Karpas-422 (cell line): ENCODE measurements at places on chromosomes 6 and 20.
A peak's percentile ranks its signal among the peaks of the same experiment; 100 is the strongest.

DNA sequence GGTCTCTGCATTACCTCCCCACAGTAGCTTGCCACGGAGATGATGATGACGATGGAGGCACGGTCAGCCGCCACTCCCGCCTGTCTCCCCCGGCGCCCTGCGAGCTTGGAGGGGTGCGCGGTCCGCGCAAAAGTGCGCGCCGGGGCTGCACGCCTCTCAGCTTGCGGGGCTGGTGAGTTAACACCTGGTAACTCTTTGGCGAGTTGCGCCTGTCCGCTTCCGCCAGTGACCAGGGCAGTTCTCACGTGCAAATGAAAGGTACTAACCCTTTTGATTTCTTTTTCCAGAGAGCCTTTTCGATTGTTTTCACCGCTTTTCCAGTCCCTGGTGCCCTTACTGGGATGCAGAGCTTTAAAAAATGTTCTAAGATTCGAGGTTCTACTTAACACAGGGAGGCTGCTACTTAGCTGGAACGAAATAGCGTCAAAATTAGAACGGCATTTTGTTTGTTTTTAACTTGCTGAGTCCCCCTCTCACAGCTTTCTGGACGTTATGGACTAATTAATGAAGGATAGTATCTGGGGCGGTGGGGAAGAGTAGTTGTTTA is 6.2 kb downstream of the GRIK2 start:
- no peak for DNase-seq

- DNase-seq, result no peak
Observed at GRCh38 chr20:35901678-35902544, 52.4 kb downstream of the SCAND1 start.

DNA sequence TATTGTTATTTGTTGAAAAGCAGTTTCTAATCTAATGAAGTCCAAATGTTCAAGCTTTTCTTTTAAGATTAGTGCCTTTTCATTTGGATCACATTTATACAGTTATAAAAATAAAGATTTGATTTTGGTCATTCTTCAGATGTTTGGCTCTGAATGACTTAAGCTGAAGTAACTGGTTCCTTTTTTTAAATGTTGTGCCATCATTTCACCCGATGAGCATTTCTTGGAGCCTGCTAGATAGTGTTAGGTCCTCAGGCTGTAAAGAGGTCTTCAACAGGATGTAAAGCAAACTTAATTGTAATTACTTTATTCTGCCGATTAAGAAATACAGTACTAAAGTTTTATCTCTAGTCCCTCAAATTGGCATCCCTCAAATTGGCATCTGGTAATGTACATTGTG is 41.2 kb upstream of the ASIP start:
- no peak for DNase-seq

DNA sequence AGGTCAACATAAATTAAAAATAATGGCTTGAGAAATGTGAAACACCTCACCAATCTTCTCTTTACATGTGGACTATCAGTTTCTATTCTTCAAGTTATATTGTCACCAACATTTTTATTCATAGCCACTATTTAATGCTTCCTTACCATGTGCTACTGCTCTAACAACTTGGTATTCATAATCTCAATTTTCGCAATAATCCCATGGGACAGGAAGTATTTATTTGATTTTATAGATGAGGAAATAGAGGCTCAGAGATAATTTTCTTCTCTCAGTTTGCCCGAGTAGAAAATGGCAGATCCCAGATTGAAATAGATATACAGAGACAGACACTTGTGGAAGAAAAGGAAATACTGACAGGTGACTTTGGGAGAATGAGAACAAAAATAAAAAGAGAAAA is 66.6 kb downstream of the FAM83B start:
- no peak for DNase-seq

DNA sequence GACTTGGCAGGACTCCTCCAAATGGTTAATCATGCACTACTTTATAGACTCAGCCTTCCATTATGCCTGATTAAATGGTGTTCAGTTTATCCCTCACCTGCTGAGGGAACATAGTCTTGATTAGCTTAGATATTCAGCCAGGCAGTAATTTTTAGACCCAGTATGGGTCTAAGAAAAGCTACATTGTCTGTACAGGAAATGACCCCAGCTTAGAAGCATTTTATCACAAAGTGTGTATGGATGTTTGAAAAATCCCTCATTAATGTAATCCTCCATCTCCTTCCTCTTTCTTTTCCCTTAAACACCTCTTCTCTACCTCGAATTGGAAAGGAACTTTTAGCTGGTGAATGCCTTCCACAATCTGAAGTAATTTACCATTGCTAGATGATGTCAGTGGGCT is 252.2 kb upstream of the BMP2 start:
- DNase-seq, result no peak

GRCh38 chr6:147642458-147642857 is 134.0 kb downstream of the SAMD5 start:
- DNase-seq, result no peak

GRCh38 chr6:153957394-153957793 is 81.6 kb upstream of the OPRM1 start:
- no peak for DNase-seq

- no peak for DNase-seq
Observed at GRCh38 chr20:53916173-53916512, 154.3 kb downstream of the BCAS1 start.

GRCh38 chr6:113202852-113203714 is 654.1 kb upstream of the MARCKS start:
- DNase-seq, result no peak

DNA sequence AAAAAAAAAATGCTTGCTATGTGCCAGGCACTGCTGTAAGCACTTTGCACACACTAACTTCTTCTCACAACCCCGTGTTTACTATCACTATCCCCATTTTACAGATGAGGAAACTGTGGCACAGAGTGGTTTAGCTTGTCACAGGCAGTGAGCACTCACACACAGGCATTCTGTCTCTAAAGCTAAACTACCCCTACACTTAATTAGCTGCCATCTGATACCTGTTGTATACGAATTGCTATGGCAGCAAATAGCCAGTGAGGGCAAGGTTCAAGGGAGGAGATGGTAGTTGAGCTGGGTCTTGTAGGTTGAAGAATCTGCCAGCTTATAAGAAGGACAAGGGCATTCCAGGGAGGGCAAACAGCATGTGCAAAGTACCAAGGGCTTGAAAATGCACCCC is 5.2 kb downstream of the TNNC2 start:
- DNase-seq, result no peak

- DNase-seq, result no peak
Observed at GRCh38 chr20:31474758-31475427, at the start of the genes DEFB124 and REM1. DEFB124 (minus strand) TSS chr20:31475127; CDS start chr20:31473013, 2,114 bp downstream. REM1 (plus strand) TSS chr20:31475288; CDS start chr20:31476446, 1,158 bp downstream.

GRCh38 chr6:99416226-99416625 is 8.9 kb downstream of the PNISR start:
- DNase-seq, result no peak

- no peak for DNase-seq
Observed at GRCh38 chr6:111573131-111573883, 32.4 kb downstream of the TRAF3IP2 start.

DNA sequence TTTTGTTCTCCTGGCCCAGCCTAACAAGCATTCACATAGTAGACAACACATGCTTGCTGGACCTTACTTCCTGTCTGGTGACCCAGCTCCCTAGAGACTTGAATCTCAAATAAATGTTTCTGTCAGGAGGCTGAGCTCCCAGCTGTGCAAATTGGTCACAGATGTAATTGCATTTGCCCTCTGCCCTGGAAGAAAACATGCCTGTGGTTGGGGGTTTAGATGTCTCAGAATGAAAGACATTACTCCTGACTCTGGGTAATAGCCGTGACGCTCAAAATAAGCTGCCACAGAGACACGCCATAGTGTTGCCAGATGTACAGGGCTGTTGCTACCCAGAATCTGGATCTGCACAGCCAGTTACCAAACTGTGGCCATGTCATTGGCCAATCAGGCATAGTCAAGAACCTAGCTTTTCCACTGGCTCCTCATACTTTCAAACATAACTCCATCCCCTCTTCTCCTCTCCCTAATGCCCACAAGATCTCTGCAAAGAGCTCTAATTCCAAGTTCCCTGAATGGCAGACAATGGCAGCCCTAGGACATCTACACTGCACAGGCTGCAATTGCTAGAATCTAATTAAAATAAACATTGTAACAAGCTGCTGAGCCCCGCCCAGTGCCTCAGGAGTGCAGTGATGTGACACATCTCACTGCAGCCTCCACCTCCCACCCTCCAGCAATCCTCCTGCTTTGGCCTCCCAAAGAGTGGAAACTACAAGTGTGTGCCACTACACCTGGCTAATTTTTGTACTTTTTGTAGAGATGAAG is 32.8 kb upstream of the GMPR start:
- DNase-seq, result peak; percentile 66

- no peak for DNase-seq
Observed at GRCh38 chr6:169838346-169839028, 87.1 kb downstream of the ERMARD start.

- no peak for DNase-seq
Observed at GRCh38 chr6:17017416-17017815, 84.4 kb upstream of the STMND1 start.

GRCh38 chr20:48615871-48616270 is 211.9 kb downstream of the PREX1 start:
- DNase-seq, result no peak

DNA sequence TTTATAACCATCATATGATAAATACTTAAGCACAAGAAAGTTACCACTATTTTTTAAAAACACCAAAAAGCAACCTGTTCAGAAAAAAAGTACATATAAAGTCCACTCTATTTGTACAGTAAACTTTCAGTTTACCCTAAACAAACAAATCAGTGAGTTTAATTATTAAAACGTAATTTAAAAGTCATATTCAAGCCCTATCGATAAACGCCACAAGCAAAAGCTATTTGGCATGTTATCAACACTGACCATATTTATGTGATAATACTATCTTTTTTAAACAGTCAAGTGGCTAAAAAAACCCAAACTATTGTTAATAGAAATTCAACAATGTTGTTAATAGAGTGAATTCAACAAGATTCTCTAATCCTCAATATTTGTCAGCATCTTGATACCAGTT is 1.9 kb downstream of the KATNA1 start:
- DNase-seq, result no peak

GRCh38 chr6:81023007-81023582 is 729.4 kb downstream of the TENT5A start:
- DNase-seq, result no peak

DNA sequence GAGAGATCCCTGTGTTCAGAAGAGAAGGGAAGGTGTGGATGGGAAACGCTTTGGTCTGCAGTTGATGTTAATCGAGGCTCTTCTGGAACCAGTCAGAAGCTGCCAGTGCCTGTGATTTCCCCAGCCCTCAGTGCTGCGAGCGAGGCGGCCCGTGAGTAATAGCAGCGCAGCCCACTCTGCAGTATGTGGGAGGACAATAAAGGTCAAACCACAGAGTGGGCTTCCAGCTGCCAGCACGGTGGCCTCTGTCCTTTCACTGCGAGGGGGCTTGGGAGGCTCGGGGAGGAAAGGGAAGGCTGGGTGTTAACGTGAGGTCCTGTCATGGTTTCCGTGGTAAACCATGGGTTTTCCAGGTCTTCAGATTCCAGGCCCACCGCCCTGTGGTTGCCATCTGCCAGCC is 32.3 kb upstream of the TAGAP start:
- DNase-seq, result no peak

DNA sequence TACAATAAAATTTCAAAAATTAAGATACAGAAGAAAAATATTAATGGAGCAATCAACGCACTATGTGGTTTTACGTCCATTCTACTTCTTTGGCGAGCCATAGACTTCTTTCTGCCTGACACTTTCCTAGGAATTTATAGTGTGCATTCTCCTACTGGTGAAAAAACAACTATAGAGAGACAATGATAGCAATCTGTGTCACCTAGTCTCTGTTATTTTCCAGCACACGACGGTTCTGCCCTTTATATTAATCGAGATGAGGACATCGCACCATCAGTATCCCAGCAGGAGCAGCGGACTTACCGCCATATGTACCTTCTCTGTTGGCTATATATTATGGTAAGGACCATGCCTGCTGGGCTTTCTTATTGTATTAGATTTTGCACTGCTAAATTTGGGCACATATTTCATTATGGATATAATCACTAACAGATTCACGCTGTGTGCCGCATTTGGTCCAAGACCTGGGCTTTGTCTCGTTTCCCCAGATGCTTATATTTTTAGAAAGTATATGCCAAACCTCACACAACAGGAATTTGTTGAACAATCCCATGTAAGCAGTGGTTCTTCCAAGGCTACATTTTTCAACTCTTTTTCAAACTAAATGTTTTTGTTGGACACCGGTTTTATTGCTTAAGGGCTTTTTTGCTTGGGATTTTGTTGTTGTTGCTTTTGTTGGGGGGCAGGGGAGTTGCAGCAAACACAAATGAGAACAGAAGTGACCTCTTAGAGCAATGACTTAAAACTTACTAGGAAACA is 166.4 kb downstream of the ADAT2 start:
- no peak for DNase-seq

DNA sequence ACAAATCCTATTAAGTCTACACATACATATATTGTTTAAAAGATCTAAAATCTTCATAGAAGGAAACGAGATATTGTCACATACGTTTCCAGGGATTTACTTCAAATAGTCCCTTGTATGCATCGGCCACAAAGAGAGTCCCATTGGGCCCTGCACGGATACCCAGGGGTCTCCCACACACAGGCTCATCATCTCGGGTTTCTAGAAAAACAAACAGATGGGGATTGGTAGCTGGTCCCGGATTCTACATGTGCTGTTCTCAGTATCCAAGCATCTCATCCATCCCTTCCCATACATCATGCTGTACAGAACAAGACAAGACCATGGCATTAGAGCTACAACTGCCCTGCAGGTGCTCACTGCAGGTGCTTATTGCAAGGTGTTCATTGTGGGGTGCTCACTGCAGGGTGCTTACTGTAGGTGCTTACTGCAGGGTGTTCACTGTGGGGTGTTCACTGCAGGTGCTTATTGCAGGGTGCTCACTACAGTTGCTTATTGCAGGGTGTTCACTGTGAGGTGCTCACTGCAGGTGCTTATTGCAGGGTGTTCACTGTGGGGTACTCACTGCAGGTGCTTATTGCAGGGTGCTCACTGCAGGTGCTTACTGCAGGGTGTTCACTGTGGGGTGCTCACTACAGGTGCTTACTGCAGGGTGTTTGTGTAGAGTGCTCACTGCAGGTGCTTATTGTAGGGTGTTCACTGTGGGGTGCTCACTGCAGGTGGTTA is 21.0 kb downstream of the APMAP start:
- no peak for DNase-seq

- no peak for DNase-seq
Observed at GRCh38 chr6:121285041-121285440, 49.2 kb downstream of the TBC1D32 start.

DNA sequence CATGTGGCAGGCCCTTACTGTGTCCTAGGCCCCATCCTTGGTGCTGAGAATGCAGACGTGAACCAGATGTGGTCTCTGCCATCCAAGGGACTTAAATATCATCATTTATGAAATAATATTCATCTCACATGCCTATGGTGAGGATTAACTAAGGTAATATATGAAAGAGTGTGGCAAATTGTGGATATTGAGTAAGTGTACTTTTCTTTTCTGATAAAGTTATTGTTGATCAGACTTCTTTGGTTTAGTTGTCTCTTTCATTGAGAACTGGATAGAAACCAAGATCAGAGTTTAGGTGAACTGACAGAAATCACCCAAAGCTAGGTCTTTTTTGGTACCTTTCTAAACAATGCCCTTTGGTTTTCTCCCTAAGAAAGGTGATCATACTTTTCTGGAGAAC is 5.0 kb downstream of the CHMP4B start:
- DNase-seq, result no peak
